AG08395 (cell line): ENCODE measurements at places on chromosomes 6 and 20.
A peak's percentile ranks its signal among the peaks of the same experiment; 100 is the strongest.

DNA sequence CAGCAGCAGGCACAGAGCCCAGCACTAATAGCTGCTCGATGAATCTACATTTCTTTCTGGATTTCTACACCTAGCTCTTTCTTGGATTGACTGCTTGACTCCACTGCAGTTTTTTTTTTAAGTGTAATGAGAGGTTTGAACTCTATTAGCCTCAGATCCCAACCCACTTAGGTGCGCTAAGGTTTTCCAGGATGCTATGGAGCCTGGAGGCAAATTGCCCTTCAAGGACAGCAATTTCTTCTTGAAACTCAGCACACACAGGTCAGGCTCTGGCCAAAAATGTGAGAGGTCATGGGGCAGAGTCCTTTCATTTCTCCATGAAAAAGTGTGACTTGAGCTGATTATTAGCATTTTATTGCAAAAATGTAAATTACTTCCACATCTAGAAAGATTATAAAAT is 52.3 kb upstream of the TIAM2 start:
- DNase-seq = no peak

GRCh38 chr6:89680551-89680950 is 42.0 kb upstream of the LYRM2 start:
- no peak for DNase-seq

DNA sequence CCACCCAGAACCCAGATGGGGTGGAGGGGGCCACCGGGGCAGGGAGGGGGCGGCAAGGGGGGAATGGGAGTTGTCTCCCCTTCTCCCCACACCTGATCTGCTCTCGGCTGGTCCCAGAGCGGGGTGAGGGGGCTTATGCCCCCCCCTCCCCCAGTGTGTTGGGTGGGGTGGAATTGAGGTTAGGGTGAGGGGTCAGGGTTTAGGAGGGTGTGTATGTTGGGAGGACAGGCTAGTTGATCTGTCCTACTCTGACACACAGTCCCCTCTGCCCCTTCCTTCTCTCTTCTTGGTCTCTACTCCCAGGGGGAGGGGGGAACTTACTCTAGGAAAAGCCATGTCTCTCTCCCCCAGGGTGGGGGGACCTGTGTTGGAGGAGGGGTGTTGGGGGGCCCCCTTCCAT is 1.9 kb upstream of the ZBTB9 start:
- no peak for DNase-seq

GRCh38 chr6:118775381-118775780 is 118.6 kb upstream of the ASF1A start:
- no peak for DNase-seq

DNA sequence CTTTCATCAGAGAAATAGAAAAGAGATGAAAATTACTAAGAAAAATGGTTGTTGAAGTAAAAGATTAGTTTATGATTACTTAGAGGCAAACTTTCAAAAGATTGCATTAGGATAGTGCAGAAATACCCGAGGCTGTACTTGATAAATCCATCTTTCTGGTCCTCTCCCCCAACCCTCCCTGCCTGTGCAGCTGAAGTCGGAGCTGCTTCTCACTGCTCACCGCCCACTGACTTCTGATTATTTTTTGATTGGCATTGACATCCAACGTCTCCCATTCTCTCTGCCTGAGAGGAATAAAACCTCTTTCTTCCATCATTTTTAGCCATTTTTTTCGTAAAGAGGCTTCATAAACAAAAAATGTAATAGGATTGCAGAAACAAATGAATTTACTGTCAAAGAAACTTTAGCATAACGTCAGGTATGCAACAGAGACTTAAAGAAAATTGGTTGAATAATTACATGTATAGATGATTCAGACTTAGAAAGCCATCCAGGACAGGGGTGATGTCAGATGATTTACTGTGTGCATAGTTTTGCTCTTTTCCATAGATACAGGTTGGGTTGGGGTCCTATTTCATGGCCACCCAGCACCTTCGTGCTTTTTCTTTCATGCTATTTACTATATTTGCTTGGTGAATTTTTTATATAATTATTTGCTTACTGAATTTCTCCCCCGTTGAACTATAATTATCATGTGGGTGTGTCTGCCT is 53.6 kb upstream of the EDN3 start:
- DNase-seq = no peak

GRCh38 chr6:14123386-14124111 is 6.0 kb downstream of the CD83 start:
- DNase-seq = peak; percentile 14

DNA sequence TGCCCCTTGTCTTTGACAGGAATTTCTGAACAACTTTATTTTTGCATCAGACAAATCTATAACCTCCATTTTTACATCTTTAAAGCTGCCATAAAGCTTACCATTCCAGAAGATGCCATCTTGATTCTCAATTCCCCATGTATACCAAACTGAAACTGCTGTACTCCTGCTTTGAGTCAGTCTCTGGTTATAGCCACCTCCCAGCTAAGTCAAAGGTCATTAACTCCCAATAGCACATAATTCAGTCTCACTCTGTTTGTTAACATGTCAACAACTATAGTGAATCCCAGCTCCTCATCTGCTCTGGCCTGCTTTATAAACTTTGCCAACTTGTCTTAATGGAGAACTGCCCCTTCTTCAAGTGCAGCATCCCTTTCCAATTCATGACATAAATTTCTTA is 343.6 kb downstream of the FRK start:
- DNase-seq = no peak

- no peak for DNase-seq
Measured at GRCh38 chr20:34328928-34329677, 25.9 kb upstream of the AHCY start.

GRCh38 chr20:63497138-63497945 is 1.5 kb downstream of the EEF1A2 start:
- no peak for DNase-seq

- DNase-seq = no peak
Measured at GRCh38 chr6:170184316-170184715, 106.6 kb downstream of the DLL1 start.

- no peak for DNase-seq
Measured at GRCh38 chr6:32129297-32130088, 595 bp downstream of the FKBPL start.

GRCh38 chr6:38176797-38177751 is 357.5 kb downstream of the ZFAND3 start:
- DNase-seq = no peak

DNA sequence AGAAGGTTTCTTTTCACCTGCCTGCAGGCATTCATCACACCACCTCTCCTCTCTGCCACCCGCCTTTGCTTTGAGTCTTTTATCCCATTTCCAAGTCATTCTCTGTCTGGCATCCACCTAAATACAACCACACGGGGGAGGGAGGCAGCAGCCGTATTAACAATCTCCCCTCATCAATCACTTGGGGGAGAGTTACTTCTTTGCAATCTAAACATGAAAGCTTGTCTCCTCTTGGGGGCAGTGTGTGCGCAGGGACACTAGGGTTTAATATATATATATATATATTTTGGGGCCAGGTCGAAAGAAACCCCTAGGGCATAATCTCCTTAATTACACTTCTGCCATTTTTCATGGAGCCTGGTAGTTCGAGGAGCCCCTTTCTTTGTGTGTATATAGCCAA is 214.5 kb downstream of the TSHZ2 start:
- DNase-seq = no peak

DNA sequence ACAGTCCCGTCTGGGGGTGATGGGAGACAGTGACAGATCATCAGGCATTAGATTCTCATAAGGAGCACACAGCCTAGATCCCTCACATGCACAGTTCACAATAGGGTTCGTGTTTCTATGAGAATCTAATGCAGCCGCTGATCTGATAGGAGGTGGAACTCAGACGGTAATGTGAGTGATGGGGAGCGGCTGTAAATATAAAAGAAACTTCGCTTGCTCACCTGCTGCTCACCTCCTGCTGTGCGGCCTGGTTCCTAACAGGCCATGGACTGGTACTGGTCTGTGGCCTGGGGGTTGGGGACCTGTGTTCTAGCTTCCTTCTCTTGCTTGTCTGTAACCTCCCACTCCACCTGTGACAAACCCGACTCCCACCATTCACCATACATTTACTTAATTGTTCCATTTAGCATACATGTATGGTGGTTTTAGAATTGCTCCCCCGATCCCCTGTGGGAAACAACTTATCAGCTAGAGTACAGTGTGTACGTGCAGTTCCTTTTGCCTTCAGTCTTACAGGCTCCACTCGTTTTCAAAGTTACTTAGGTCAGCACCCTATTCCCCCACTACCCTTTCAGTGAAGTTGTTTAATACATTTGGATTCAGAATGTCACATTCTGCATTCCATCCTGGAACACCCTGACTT is 4.0 kb downstream of the MANBAL start:
- DNase-seq = no peak

DNA sequence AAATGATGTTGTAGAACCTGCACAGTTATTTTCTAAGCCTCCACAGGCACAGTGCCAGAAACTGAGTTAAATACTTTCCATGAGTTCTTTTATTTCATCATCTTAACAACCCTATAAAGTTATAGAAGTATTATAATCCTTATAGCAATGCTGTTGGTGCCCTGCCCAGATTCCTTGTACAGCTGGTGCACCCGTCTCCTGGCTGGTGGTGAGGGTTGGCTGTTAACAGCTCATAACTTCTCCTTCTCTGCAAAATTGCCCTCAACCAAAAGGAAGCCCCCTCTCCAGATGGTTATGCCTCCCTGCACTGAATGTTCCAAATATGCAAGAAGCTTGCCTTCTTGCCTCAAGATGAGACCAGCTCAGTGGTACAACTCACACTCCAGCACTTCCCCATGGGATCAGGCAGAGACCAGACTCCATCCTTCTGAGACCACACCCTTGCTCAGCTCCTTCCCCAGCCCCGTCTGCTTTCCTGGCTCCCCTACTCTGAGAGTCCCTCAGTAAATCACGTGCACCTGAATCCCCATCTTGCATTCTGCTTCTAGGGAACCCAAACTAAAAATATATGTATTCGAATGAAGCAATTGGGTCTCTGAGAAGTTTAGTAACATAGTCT is 304.4 kb upstream of the PLCB4 start:
- no peak for DNase-seq

GRCh38 chr20:38159957-38160756 is 4.9 kb downstream of the TGM2 start:
- no peak for DNase-seq

DNA sequence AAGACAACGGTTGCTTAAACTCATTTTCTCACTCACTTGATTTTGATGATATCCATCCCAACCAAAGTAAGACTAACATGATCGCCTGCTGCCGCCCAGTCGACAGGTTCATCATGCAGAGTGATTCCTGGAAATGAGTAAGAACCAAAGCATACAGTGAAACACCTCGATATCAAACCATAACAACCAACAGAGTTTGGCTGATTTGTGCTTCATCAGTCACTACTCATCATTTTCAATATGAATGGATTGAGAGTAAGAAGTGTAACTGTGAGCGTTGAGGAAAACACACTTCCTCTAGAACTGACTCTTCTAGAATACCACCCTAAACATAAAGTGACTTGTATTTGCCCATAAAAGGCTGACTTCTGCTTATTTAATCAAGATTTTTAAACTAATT is 29.2 kb upstream of the ALDH8A1 start:
- no peak for DNase-seq

GRCh38 chr6:11730641-11731040 is 48.0 kb downstream of the ADTRP start:
- no peak for DNase-seq

GRCh38 chr6:23783901-23784300 is 342.1 kb upstream of the NRSN1 start:
- no peak for DNase-seq

GRCh38 chr6:26431258-26432172 is 8.8 kb upstream of the BTN3A3 start:
- DNase-seq = peak; percentile 52

DNA sequence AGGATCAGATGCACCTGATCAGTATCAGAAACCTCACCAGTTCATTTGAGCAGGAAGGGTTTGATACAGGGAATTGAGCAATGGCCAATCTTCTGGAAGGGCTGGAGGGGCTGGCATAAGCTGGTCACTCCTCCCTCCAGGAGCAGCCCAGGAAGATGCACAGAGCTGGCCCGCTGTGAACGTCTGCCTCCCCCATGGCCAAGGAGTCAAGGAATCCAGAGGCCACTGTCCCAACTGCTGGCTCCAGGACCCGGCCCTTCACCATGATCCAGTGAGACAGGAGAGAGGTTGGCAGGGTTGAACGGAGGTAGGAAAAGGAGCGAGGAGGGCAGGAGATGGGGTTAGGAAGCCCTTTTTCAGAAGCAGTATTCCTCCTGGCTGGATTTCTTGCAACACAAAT is 113.9 kb upstream of the CST7 start:
- no peak for DNase-seq

GRCh38 chr6:78533426-78533825 is 333.9 kb upstream of the IRAK1BP1 start:
- no peak for DNase-seq

GRCh38 chr20:32017711-32018251 is 7.5 kb downstream of the CCM2L start:
- DNase-seq = no peak

- DNase-seq = no peak
Measured at GRCh38 chr6:161578478-161578877, 304.6 kb upstream of the AGPAT4 start.

GRCh38 chr6:156062091-156062563 is 606.5 kb upstream of the NOX3 start:
- DNase-seq = no peak

DNA sequence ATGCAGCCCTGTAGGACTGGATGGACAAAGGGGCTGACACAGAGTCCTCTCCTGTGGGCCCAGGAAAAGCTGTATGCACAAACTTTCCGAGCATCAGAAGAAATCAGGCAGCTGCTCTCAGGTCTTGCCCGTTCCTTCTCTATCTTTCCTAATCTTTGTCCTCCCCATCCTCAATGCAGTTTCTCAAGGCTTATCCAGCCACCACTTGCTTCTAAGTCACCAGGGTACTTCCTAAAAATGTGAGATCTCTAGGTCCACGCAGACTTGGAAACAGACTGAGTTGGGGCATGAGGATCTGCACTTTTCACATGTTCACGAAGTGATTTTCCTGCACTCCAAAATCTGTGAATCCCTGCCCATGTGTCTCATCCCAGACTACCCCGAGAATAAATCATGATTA is 394.5 kb upstream of the SLC35B3 start:
- DNase-seq = no peak

- no peak for DNase-seq
Measured at GRCh38 chr20:32064667-32065066, 12.6 kb downstream of the HCK start.

DNA sequence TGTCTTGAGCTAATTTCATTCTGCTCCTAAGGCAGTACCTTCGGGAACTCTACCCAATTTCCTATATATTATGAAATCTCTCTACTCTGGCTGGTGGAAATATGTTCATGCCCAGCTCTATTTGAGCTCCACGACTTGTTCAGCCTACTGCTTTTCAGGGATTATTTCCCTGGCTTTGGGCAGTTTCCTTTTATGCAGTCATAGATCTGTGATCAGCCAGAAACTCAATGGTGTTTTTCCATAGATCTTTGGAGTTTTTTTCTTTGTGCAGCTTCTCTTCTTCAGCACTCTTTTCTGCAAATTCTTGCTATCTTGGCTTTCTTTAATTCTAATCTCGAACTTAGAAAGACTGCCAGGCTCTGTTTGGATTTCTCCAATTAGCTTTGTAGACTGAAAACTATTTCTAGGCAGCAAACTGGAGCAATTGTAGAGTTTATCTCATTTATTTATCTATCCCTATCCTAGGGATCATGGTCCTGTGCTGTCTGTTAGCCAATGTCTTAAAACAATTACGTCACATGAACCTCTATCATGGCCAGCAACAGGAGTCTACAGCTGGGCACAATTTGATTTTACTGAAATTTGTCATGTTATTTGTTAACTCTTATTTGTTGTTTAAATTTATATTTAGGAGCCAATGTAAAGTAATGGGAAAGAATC is 328.4 kb downstream of the BCKDHB start:
- no peak for DNase-seq

- peak; percentile 70 for DNase-seq
Measured at GRCh38 chr6:112443179-112444065, 96.3 kb downstream of the RFPL4B start.
